Natural killer cell treated with Interleukin-12 subunit alpha and Interleukin-12 subunit beta and Interleukin-15 and Interleukin-18, amount 100 ng/mL, for 72 hours (primary cell): ENCODE measurements at places on chromosomes 11 and 22. TPM values are rescaled to one million over a fixed set of nuclear protein-coding genes. Genes with fewer than 3 reads are reported as not detected.

Gene NCAPD3
- 55.6 TPM for total RNA-seq

Gene MMP11
- not detected for total RNA-seq

Gene BAIAP2L2
- 0.84 TPM for total RNA-seq

Gene RASL10A
- 2.0 TPM for total RNA-seq

Gene TRIM66
- 27.7 TPM for total RNA-seq

Gene LRRC74B
- total RNA-seq, result not detected

Gene ST14
- total RNA-seq, result 0.17 TPM

Gene IGLL1
- not detected for total RNA-seq

Gene WNT11
- total RNA-seq, result 1.7 TPM

Gene SCT
- not detected for total RNA-seq

Gene ELFN2
- total RNA-seq, result not detected

Gene VWA5A
- total RNA-seq, result 12.5 TPM

Gene TXNRD2
- total RNA-seq, result 29.9 TPM

Gene MS4A12
- not detected for total RNA-seq

Gene TSGA10IP
- total RNA-seq, result not detected

Gene ANKRD49
- total RNA-seq, result 23.7 TPM

Gene RAB1B
- total RNA-seq, result 139 TPM

Gene ZBTB16
- total RNA-seq, result 2.7 TPM

Gene SLC22A12
- not detected for total RNA-seq

Gene GPHA2
- not detected for total RNA-seq

Gene MYBPC3
- not detected for total RNA-seq

Gene LARGE2
- total RNA-seq, result 2.0 TPM

Gene RIMBP3C
- total RNA-seq, result 0.50 TPM
